ENCODE measurements at places on chromosomes 3 and 15.
A peak's percentile ranks its signal among the peaks of the same experiment; 100 is the strongest.

- peak; percentile 92 for DNase-seq
These were observed 19.9 kb downstream of the KLF13 start for GRCh38 chr15:31346367-31347066.

DNA sequence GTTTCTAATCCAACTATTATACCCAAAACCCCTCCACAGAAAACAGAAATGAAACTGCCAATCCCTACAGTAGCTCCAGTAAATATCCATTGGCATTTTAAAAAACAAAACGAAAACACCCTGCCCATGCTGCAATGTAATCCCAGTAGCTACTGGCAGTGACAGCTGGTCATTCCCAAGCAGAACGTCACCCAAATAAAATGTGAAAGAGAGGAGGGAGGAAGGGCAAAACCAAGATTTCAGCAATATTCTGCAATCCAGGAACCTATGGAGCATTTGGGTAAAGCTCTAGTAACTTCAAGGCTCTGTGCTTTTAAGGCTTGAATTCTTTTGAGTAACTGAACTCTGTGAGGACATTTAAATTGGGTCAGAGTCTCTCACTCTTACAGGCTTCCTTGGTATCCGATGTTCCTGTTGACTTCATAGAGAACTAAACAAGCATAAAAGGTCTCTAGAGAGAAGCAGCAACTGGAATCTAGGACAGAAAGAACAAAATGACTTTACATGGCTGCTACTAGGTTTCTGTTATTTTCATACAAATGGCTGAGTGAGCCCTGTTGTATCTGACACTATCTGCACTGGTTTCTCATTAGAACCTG, 136.2 kb downstream of the TNIK start:
- DNase-seq, result no peak

DNA sequence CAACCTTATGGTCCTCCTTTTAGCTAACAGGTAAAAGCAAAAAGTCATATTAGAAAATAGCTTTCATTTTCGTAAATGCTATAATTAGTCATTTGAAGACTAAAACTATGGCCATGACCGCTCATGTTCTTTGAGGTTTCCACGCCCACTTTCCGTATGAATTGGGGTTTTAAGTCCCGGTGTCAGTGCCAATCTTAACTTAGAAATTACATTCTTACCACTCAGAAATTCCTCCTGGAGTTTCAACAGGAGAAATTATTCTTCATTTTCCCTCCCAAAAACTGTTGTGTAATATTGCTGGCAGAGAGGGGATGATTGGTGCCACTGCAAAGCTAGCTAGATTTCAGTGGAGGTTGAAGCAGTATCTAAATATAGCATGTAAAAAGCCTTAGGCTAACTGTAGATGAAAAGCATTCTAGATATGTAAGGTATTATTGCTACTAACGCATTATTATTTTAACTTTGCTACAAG, 71.0 kb upstream of the MDFIC2 start:
- DNase-seq, result no peak

- DNase-seq, result no peak
These were observed 607.5 kb upstream of the DPPA4 start for GRCh38 chr3:109944836-109945235.

- peak; percentile 27 for DNase-seq
These were observed 111.0 kb downstream of the LRRK1 start for GRCh38 chr15:101029971-101030661.

DNA sequence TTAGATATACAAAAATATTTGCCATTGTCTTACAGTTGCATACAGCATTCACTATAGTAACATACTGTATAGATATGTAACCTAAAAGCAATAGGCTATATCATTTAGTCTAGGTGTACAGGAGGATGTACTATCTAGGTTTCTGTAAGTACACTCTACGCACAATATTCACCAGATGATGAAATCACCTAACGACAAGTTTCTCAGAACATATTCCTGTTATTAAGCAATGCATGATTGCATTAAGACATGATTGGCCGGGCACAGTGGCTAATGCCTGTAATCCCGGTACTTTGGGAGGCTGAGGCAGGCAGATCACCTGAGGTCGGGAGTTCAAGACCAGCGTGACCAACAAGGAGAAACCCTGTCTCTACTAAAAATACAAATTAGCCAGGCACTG, 14.5 kb upstream of the PRKCI start:
- DNase-seq, result no peak

DNA sequence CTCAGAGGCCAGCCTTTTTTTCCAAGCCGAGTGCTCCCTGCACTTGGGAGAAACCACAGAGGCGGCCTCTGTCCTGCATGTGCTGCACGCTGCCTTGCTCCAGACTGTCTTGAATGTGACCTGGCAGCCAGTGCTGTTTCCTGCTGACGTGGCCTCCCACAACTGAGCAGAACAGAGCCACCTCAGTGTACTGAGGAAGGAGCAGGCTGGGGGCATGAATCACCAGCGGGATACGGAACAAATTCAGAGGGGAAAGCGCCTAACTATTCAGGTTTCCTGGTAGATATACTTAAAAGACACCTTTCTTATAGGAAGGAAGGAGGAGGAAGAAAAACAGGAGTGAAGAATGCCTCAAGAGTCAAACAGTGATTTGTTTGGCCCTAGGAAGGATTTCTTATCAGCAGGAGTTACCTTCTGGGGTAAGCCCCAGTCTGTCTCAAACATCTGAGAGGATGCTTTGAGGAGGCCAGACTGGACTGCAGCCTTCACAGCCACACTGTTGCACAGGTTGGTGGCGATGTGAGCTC, 114.0 kb downstream of the FNDC3B start:
- peak; percentile 82 for DNase-seq

DNA sequence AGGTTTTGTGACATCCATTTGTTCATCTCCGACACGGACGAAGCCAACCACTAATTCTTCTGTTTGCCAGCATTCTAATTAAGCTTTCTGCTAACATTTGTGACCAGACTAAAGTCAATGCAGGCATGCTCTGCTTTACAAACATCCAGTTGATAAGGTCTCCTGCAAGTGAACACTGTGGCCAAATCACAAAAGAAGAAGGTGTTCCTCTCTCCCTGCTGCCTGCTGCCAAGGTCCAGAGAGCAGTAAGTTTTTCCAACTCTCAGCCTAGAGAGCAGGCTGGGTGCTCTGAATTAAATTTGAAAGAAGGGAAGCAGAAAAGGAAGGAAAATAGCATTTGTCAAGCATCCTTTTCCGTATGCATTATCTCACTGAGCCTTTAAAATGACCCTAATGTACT, 133.6 kb downstream of the ATP8B4 start:
- DNase-seq, result no peak

GRCh38 chr3:62622553-62623174, 249.3 kb upstream of the FEZF2 start:
- peak; percentile 22 for DNase-seq

DNA sequence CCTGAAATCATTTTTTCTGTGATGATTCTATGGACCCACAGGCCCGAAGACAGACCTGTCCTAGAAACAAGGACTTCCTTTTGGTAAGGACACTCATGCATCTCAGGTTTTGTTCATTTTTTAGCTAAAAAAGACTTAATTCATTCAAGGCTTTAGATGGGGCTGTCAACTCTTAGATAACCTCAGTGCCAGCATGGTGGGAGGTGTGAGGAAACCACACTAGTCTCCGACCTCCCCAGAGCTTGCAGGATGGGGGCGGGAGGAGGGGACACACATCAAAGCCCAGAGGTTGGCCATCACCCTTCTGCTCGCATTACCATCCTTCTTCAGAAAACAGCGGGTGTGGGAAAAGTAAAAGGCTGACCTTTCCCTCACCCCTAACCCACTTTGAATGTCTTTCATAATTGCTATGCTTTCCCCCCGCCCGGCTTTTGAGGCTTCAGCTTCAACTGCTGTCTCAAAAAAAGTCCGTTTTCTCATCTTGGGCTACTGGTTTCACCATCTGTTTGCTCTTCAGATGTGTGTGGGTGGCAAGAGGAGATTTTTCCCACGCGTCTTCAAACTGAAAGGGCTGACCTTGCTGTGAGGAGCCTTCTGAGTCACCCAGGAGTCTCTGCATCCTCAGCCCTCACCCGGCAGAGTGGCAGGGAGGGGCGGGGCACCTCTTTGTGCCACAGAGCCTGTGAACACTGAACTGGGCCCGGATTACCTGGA, 27.6 kb upstream of the CXCR6 start:
- peak; percentile 93 for DNase-seq

- DNase-seq, result no peak
These were observed 168.4 kb downstream of the PDE8A start for GRCh38 chr15:85150130-85150480.

- no peak for DNase-seq
These were observed 40.9 kb downstream of the NR1D2 start for GRCh38 chr3:23985747-23986544.

DNA sequence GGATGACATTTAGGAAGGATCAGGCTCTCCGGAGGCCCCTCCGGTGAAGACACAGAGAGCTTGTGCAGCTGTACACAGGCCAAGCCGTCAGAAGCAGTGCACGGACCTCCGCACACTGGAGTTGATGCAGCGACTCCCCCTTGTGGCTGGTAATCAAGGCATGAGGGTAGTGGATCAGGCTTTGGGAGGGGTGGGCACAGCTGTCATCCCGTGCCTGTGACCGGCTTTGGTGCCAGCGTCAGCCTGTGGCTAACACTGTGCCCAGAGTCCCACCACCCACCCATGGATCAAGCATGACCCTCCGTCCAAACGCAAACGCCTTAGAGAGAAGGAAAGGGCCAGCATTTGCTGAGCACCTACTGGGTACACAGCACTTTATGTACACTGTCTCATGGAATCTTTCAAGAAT, 8.2 kb upstream of the GRIP2 start:
- peak; percentile 66 for DNase-seq

DNA sequence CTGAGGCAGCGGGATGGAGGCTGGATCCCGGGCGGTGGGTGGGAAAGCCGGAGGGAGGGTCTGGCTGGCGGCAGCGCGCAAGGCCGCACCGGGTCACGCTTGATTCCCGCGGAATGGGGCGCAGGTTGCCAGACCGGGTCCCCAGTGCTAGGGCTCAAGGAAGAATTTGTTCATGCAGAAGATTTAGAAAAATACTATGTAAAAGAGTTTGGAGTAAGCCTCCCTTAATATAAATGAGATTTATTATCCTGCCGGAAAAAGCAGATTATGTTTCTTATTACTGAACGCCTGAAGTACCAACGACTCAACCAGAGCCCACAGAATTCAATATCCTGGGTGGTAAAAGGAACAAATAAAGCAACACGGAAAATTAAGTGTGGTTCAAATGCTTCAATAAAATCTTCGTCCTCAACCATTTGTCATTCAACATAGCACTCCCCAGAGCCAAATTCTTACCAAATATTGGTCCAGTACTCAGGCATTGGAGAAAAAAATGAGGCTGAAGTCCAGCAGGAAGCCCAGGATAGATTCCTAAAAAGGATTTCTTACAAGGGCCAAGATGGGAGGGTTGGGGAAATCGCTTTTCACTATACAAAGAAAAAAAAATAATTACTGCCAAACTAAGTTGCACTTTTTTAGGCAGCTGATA, 1.2 kb upstream of the ZBTB20 start:
- no peak for DNase-seq

DNA sequence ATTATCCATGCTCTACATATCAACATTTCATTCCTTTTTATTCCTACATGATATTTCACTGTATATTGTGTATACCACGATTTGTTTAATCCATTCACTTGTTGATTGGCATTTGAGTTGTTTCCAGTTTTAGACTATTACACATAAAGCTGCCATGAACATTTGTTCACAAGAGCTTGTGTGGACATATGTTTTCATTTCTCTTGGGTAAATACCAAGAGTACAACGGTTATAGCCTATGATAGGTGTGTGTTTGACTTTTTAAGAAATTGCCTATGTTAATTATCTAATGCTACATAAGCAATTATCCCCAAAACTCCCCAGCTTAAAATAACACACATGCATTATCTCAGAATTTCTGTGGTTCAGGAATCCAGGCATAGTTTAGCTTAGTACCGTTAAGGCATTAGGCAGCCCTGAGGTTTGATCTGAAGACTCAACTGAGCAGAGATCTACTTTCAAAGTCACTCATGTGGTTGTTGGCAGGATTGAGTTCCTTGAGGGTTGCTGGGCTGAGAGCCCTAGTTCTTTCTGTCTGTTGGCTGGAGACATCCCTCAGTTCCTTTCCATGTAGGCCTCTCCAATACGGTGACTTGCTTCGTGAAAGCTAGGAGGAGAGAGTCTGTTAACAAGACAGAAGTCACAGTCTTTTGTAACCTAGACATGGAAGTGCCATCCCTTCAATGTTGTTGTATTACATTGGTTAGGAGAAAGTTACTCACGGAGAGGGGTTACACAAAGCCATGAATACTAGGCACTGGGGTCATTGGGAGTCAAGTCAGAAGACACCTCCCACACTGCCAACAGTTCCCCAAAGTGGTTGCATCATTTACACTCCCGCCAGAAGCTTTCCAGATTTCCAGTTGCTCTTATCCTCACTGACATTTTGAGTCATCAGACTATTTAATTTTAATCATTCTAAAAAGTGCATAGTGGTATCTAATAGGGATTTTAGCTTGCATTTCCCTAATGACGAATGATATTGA, 21.0 kb upstream of the PCSK6 start:
- DNase-seq, result no peak

DNA sequence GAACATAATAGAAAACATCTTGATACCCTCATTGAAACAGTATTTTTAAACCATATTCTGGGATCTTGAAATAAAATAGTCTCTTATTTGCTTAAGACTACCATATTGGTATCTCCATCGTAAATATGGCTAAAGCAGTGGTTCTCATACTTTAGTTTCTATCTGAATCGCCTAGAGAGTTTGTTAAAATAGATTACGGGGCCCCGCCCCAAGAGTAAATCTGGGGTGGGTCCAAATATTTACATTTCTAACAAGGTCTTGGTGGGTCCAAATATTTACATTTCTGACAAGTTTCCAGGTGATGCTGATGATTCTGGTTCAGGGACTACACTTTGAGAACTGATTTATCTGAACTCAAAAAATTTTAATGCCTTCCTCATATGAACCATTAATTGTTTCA, 45.3 kb downstream of the TSC22D2 start:
- no peak for DNase-seq

- no peak for DNase-seq
These were observed 25.1 kb upstream of the ZKSCAN7 start for GRCh38 chr3:44529927-44530326.

DNA sequence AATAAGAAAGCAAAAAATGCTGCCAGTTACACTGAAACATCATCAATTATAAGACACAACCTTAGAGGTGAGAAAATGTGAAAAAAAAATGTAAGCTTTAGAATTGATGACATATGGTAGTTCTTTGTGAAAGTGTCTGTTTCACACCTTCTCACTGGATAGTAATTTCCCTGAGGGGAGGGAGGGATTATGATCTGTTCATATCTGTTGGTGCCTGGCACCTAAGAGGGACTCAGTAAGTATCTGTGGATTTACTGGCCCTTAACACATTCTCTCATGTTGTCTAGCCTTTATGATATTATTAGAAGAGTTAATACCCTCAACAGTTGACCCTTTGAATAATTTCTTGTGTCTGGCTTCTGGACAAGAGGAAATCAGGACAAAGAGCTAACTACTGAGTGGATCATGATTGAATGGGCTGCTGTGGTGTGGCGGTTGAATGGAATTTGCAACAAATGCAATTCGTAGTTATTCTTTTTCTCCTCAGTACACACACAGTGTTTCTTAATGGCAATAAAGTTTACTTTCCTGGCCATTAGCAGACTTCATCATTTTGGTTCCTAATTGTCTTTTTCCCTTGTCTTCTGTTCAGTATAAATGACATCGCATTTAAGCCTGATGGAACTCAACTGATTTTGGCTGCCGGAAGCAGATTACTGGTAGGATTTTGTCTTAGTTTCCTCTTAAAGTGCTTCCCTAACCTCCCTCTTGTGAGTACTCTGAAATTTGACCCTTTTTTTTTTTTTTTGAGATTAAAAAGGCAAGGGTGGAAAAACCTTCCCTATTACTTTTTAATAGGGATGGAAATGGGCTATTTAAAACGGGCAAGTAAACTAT, 9.5 kb downstream of the IFT122 start:
- DNase-seq, result peak; percentile 29

Data from SJSA1 (cell line).